ENCODE measurements at places on chromosomes 16 and 17.
A peak's percentile ranks its signal among the peaks of the same experiment; 100 is the strongest.

DNA sequence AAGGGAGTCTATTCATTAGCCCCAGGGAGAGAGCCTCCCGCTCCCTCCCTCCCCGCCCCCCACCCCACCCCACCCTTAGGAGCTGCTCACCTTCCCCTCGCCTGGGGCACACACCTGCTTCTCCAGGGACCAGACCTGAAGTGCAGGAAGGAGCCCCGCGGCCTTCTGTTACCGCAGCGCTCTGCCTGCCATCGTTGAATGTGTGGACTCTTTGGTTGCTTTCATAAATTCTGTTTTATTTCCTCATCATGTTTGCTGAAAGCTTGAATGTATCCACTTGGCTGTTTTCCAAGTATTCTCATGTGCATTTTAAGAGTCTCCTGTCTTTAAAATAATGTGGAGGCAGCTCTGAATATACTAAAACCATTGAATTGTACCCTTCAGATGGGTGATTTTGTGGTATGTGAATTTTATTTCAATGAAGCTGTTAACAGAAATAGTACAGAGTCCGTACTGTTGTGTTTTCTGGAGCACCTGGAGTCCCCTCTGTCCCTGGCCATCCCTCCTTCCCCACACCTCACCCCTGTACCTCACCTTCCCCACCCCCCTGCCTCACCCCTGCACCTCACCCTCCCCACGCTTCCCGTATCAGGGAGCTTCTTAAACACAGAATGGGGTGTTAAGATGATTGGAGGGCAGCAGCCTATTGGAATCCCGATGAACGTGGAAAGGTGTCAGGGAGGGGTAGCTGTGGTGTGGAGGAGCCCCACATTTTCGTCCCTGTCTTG lies 25.5 kb downstream of the RAB11FIP3 start:
- no peak for DNase-seq

DNA sequence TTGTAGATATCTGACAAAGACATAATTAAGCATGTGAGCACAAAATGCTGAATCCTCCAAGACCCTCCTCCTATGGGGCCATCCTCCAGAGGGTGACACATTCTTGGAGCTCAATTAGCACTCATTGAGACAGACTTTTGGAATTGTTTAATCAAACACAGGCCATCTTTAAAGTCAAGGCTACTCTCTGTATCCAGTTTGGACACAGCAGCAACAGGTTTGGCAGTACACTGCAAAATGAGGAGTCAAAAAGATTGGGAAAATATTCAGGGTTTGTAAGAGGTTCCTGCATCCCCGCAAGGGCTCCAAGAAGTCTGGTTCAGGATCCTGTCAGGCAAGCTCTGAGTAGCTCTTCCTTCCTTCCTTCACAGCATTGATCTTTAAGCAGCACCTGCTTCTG lies 1.3 kb downstream of the ITFG1 start:
- no peak for DNase-seq

DNA sequence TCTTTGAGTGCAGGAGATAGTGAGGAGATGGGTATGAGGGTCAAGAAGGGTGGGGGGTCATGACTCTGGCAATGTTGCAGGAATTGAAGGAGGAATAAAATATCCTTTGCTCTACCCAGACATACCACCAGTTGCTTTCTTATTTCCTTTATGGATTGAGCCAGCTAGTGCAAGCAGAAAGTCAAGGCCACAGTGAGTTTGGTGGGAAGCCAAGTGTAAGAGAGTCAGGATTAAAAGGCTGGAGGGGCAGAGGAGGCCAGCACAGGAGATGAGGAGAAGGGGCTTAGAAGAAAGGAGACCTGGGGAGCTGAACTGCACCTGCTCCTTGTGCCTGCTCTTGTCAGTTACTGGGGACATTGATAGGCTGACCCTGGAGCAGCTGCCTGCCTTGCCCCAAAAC lies 16.1 kb downstream of the PIRT start:
- DNase-seq, result no peak

- no peak for DNase-seq
Observed at GRCh38 chr17:62675701-62676100, 48.2 kb downstream of the MRC2 start.

DNA sequence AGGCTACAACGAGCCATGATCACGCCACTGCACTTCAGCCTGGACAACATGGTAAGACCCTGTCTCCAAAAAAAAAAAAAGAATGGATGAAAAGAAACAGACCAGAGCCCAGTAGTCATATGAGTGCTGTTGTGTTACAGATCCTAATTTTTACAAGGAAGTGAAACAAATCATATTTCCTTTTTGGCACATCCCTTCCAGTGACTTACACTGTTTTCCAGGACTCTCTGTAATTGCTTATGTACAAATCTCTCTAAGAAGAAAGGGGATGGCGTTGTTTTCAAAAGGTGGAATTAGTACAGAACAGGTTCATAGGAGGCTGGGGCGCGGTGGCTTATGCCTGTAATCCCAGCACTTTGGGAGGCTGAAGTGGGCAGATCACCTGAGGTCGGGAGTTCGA lies 19.8 kb upstream of the ZNF594 start:
- no peak for DNase-seq

DNA sequence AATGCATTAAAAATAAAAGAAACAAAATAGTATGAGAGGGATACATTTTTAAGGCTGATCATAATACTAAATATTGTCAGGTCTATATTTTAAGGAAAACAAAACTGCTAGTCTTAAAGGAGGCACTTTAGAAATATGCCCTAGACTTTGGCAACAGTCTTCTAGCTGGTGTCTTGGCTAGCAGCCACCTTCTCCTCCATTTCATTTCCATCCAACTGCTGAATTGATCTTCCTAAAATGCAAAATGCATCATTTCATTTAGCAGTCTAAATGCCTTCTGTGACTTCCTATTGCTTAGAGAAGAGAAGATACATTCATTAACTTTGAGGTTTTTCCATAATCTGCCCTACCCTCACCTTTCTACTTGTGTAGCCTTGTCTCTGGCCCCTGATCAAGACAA lies 1404.1 kb downstream of the CDH11 start:
- no peak for DNase-seq

- peak; percentile 35 for DNase-seq
Observed at GRCh38 chr17:55818451-55819375, 67.9 kb downstream of the PCTP start.

DNA sequence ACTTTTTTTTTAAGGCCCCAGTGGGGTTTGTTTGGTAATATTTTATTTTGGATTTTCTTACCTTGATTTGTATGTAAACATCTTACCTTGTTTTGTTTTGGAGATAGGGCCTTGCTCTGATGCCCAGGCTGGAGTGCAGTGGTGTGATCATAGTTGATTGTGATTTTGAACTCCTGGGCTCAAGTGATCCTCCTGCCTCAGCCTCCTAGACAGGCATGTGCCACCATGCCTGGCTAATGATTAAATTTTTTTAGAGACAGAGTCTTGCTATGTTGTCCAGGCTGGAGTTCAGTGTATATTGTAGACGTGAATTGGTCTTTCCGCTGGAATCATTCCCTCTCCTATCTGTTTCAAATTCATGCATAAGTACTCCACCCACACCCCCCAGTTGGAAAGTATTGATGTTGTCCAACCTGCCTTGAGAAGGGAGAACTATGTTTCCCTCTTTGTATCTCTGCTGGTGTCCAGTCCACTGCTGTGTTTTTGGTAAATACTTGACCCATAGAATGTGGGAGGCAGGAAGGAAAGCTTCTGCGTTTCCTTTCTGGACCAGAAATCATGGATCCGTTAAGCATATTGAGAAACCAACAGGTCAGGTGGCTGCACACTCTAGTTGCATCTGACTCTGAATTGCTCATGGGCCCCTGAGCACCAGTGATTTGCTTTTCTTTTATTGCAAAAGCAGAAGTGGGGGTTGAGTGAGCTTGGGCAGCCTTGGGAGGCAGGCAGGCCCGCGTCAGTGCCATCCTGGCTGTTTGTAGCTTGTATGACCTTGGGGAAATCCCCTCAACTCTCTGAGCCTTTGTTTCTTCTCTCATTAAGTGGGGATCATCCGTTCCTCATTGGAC lies 25.0 kb downstream of the RMI2 start:
- peak; percentile 73 for DNase-seq

DNA sequence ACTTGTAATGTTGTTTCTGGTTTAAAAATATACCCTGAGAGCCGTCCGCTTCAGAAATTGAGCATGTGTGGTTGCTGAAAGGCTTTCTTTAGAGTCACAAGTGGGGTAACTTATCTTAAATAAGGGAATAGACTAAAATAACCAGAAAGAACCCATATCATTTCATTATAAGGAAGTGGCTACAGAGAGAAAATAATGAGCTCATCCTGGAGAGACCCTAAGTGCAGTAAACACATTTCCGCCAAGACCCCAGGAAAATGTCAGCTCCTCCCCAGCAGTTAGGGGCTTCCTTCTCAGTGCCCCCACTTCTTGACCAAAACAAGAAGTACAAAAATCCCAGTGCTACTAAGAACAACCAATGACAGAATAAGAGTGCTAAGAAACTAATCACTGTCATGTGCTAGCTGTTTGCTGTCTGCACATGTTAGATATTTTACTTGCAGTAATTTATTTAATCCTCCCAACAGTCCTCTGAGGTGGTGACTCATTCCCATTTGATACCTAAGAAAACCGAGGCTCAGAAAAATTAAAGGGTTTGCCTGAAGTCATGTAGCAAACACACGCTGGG lies 83.5 kb downstream of the CDYL2 start:
- DNase-seq, result no peak

DNA sequence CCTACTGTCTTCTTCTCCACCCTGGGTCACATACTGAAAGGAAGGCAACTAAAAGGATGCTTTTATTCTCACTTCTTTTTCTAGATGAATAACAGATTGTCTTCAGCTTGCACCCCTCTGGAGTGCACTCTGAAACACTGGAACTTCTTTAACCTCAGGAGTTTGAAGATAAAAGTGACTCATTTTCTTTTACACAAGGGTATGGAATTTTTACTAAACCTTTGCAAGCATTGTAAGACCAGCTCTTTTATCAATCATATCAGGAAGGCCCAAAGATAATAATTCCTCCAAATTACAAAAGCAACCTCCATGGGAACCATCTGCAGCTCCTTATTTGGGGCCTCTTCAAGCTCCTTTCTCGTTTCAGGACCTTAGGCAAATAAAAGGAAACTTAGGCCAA lies 193.5 kb upstream of the KIF2B start:
- no peak for DNase-seq

DNA sequence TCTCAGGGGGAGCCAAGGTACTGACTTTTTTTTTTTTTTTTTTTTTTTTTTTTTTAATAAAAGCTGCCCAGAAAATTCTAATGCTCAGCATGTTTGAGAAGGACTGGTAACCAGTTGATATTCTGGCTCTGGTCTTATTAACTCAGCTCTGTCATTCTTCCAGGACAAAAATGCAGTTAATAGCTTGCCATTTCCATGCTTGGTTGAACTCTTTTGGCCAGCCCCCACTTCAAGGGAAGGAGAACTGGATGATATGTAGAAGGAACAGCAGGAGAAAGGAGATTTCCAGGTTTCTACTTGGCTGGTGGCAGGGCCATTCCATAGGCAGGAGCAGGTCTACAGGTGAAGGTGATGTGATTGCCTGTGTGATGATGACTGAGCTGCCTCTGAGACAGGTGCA lies 59.2 kb upstream of the TANC2 start:
- no peak for DNase-seq

DNA sequence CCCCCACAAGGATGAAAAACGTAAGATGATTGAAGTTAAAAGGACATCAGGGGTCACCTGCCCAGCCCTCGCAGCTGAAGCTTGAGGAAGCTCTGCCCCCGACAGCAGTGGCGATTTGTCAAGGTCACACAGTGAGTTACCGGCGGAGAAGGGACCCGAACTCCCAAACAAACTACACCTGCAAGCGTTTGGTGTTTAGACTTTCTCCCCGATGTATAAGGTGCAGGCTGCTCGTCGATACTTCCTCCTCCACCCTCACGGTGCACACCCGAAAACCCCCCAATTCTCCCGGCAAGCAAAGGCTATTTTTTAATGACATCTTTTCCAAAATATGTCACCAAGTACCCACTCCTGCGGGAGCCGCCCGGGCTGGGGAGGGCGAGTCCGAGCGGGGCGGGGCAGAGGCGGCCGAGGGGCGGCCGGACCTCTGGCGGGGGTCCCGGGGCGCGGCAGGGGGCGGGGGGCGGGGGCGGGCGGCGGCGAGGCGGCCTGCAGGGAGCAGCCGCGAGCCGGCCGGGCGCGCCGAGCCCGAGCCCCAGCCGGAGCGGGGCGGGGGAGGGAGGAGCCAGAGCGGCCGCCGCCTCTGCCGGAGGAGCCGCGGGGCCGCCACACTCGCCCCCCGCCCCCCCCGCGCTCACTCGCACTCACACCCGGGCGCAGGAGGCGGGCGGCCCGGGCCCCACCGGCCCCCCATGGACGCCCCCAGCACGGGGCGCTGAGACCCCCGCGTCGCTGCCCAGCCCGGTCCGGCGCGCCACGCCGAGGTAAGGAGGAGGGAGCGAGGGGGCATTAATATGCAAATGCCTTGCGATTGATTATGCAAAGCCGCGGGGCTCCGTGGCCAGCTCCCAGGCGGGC lies at the start of gene THRA:
TSS of gene THRA (plus strand) at position 637 of the 858 bp plus-strand sequence. CDS start 11,524 bp downstream, outside the sequence.
- no peak for DNase-seq

- DNase-seq, result no peak
Observed at GRCh38 chr17:9479964-9480363, 95.7 kb downstream of the STX8 start.

- DNase-seq, result no peak
Observed at GRCh38 chr16:82782715-82783251, 156.0 kb downstream of the CDH13 start.

DNA sequence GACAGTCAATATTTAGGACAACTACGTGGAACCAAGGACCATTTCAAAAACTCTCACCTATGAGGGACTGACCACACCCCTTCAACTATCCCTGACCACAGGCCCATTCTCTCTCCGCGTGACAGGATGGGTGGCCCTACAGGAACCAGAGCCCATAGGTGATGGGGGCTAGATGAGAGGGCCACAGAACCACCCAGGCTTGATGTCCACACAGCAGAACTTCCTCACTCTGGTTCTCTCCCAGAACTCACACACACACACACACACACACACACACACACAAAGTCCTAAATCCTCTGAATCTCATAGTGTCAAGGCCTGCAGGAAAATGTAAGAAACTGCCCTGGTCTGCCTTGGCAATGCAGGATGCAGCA lies 1.5 kb downstream of the ZNF319 start:
- no peak for DNase-seq

DNA sequence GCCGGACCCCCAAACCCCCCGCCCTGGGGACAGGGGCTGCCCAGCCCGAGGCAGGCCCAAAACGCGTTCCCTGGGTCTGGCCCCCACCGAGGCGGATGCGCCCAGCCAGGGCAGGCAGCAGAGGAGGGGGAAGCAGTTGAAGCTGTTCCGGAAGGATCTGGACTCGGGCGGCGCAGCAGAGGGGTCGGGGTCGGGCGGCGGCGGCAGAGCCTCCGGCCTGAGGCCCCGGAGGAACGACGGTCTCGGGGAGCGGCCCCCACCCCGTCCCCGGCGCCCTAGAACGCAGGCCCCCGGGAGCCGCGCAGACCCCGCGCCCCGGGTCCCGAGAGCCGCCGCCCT lies 22.9 kb upstream of the ZFPM1 start:
- DNase-seq, result no peak

DNA sequence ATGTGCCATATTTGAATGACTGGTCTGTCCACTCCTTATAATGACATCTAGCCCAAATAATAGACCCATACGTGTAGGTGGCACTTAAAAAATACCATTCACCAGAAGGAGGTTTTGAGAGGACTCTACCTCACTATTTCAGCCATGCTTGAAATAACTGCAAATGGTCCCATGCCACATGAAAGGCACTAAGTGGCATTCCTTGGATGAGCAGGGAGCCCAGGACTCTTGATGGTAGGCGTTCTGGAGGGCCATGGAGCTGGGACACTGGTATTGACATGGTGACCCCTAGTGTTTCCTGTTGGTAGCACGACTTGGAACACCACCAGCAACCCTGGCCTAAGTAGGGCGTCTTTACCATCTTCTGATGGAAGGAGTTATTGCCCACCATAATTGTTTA lies 148.7 kb upstream of the ZFHX3 start:
- DNase-seq, result peak; percentile 83

Measured in KBM-7 (cell line).